ENCODE measurements at places on chromosomes 3 and 15.

- DNase-seq, result no peak
These were observed 12.1 kb downstream of the BLM start for GRCh38 chr15:90729261-90729660.

DNA sequence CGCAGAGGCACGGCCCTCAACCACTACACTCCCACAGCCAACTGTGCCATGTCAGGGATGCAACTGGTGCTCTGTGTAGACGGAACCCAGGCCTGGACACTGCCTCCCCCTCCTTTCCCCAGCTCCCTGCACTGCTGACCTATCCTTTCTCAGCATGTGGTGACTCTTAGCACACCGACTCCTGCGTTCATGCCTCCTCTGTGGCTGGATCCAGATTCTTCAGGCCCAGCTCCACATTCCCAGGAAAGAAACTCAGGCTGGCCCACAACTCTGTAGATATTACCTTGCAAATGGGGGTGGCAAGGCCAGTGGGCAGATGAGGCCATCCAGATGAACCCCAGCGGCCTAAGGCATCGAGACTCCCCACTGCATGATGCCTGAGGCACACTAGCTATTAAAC lies 272.7 kb downstream of the OCA2 start:
- no peak for DNase-seq

DNA sequence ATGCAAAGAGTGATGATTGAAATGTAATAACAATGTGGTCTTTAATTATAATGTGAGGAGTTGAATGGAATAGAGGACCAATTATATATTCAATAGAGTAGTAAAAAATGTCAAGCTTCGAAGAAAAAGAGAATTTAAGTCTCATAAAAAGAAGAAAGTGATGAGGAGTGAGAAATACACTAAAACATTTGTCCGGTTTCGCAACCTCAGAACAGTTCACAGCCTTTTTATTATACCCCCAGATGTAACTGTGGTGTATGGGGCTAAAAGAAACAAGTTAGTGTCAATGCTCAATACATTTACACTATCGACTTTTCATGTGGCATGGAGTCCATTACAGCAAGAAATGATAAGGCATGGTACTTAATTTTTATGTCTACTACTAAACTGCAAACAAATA lies 386.5 kb upstream of the ATP11B start:
- no peak for DNase-seq

DNA sequence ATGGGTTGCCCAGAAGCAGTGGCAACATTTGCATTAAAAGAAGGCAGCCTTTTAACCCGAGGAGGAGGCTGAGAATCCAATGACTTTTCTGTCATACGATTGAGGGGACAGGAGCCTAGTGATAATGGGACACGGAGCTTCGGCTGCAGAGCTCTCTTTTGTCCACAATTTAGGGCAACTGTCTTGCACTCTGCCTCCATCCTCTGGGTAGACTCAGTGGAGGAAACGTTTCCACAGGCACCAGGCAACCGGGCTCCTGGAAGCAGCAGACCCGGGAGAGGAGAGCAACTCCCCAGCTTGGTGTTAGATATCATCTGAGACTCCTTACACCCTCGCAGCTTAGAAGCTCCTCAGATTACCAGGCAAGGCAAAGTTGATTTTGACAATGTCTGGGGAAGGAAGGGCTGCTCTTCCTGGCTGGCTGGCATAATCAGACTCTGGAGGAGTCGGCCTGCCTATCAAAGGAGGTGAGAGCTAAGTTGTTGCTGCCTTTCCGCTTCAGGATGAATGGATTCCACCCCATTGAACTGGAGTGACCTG lies 43.5 kb upstream of the RNU6-1 start:
- DNase-seq, result no peak

DNA sequence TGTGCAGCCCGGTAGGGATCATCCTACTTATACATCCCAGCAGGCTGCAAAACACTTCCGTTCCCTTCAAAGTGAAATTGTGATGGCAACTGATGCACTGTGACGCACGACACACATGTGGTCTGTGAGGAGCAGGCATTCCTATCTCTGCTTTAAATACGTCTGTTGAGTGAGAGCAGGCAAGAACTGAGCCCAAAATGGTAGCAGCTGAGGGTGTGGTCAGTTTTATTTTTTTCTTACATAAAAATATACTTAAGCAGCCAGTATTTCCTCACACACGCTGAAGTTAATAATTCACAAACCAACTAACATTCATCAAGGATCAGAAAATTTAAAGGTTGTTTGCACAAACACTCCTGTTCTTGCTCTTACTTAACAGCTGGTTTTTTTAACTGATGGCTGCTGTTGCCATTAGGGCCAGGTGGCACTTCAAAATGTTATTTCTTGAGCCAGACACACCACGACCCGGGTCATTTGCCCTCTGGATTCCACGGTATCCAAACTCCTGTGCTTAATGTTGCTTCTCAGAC lies 23.9 kb downstream of the LRIG1 start:
- no peak for DNase-seq

GRCh38 chr15:27479296-27480140 lies 508.5 kb downstream of the GABRG3 start:
- no peak for DNase-seq

GRCh38 chr3:195895861-195896360 lies 12.4 kb downstream of the TNK2 start:
- peak; percentile 66 for DNase-seq

DNA sequence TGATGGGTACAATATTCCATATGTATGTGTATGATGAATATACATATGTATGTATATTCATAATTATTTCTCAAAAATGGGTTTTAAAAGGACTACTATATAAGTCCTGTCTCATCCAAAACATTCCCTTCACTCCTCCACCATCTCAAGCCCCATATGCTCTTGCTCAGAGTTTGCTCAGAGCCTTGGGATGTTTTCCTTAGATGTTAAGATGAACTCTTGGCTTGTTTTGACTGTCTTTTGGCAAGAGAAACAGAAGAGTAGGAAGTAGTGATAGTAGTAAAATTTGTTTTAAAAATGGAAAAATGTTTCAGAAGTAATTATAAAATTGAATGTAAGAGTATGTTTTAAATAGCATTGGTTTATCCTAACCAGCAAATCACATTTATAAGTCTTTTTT lies 6.2 kb upstream of the EPHA3 start:
- no peak for DNase-seq

- DNase-seq, result peak; percentile 14
These were observed 688 bp downstream of the SETD5 start for GRCh38 chr3:9397906-9398699.

DNA sequence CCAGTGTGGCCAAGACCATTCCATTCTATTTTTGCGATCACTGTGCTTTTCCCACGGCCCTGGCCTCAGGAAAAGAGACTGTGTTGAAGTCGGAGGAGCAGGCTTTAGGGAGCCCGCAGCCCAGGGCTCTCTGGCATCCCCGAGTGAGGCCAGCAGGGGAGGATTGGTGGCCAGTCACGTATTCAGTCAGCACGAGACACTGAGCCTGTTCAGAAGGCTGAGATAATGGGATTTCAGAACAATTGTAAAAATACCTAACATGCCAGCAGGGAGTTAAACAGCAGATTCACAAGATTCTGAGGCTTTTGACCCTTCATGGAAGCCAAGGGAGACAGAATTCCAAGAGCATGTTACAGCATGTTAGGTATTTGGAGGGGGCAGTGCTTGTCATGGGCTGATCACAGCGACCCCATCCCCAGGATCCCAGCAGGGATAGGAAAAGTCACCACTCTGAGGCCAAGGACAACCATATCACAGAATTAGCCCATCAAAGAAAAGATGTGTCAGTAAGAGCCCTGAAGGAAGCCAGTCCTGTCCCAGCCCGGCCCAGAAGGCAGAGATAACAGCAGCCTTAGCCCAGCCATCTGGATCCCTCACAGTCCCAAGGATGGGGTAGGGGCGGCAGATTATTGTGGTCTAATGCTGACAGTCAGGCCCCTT lies 40.6 kb downstream of the AMOTL2 start:
- DNase-seq, result no peak

DNA sequence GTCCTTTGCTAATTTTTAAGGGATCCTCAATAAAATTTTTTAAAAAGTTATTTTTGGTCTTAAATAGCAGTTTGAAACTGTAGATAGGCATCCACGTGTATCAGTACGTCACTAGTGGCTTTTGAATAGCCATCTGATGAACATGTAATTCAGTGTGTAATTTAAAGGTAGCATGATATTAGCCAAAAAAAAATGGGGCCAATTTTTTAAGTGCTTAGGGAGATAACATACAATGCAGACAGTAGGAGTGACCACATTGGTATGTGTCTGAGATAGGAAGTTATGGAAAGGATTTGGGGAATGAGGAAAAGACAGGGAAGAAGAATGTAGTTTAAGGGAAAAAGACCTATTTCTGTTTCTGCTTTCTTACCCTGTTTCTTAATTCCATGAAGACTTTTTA lies 2.5 kb downstream of the AP4E1 start:
- no peak for DNase-seq

GRCh38 chr15:33243393-33243792 lies 48.9 kb upstream of the FMN1 start:
- no peak for DNase-seq

- DNase-seq, result no peak
These were observed 52.7 kb downstream of the MITF start for GRCh38 chr3:69791919-69792399.

- DNase-seq, result no peak
These were observed 61.0 kb upstream of the AGBL1 start for GRCh38 chr15:86018679-86019078.

GRCh38 chr3:181567311-181568075 lies 144.2 kb upstream of the SOX2 start:
- no peak for DNase-seq

- DNase-seq, result no peak
These were observed 104.9 kb downstream of the TPRG1 start for GRCh38 chr3:189276444-189277219.

- no peak for DNase-seq
These were observed 50.0 kb downstream of the MB21D2 start for GRCh38 chr3:192867645-192868044.

- DNase-seq, result no peak
These were observed 43.6 kb downstream of the RBPMS2 start for GRCh38 chr15:64731805-64732151.

DNA sequence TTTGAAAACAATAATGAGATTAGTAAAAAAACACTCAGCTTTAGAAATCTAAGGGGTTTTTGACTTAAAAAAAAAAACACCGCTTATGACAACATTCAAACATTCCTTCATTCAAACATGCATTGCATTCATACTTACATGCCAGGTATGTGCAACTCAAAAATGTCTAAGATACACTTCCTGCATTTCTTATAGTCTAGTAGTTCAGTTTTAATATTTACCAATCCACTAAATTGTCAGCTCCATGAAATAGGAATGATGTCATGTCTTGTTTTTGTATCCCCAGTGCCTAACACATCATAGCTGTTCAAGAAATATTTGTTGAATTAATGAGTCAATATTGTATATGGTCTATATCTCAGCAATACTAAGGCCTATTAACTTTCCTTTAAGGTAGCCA lies 51.7 kb downstream of the EIF4E3 start:
- no peak for DNase-seq

DNA sequence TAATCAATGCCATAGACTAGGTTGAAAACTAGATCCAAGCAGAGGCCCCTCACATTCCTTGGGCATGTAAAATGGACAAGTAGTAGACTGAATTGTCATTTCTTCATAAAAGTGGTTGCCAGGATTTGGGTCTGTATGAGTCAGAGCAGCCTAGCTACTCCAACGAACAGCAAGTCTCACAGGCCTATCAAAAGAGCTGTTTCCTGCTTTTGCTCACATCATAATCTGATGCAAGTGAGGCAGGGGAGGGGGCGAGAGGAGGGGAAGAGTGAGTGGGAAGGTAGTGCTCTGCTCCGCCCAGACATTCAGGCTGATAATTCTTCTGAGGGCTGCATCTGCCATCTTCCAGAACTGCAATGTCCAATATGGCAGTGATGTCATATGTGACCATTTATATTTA lies 228.9 kb upstream of the PRICKLE2 start:
- DNase-seq, result no peak

DNA sequence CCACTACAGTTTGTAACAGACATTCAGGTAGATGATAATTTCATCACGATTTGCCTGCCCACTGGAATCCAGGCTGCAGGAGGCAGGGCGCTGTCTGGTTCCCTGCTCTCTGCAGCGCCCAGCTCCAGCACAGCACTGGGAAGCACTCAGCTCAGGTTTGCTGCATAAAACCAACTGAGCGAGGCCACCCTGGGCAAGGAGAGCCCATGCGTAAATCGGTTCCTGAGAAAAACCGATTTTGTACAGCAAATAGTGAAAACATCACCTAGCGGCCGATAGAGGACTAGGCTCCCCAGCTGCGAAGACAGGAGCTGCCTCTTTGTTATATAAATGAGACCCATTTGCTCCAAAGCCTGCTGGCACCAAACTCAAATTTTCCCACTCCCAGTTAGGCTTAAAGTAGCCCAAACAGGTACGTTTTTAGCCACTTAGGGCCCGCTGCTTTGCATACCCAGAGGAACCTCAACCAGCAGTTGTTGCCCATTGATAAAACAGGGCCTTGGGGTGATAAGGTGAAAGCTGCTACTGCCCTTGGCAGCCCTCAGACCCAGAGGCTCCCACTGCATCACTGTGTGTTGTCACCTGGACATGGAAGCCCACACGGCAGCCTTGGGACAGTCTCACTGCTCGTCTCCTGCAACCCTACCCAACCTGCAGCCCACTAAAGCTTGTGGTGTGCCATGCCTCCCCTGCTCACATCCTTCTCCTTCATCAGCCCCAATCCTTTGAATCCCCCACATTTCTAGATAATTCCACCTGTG lies 47.5 kb downstream of the ALDH1L1 start:
- no peak for DNase-seq

- DNase-seq, result no peak
These were observed 7.1 kb downstream of the RORA start for GRCh38 chr15:61222010-61222409.

GRCh38 chr15:80977627-80978036 lies 12.0 kb downstream of the MESD start:
- peak; percentile 53 for DNase-seq

- no peak for DNase-seq
These were observed 90.6 kb downstream of the CD200R1L start for GRCh38 chr3:112755845-112756613.

- peak; percentile 36 for DNase-seq
These were observed 490.2 kb downstream of the IGSF11 start for GRCh38 chr3:118544458-118544857.

DNA sequence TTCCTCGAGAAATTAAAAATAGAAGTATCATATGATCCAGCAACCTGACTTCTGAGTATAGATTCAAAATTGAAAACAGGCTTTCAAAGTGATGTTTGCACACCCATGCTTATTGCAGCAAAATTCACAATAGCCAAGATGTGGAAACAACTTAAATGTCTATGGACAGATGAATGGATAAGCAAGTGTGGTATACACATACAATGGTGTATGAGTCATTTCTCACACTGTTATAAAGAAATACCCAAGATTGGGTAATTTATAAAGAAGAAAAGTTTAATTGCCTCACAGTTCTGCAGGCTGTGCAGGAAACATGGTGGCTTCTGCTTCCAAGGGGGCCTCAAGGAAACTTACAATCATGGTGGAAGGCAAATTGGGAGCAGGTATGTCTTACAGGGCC lies 100.8 kb downstream of the KLF13 start:
- DNase-seq, result no peak
